Choroid plexus epithelial cell (primary cell): ENCODE measurements at places on chromosomes 13 and 19.

DNA sequence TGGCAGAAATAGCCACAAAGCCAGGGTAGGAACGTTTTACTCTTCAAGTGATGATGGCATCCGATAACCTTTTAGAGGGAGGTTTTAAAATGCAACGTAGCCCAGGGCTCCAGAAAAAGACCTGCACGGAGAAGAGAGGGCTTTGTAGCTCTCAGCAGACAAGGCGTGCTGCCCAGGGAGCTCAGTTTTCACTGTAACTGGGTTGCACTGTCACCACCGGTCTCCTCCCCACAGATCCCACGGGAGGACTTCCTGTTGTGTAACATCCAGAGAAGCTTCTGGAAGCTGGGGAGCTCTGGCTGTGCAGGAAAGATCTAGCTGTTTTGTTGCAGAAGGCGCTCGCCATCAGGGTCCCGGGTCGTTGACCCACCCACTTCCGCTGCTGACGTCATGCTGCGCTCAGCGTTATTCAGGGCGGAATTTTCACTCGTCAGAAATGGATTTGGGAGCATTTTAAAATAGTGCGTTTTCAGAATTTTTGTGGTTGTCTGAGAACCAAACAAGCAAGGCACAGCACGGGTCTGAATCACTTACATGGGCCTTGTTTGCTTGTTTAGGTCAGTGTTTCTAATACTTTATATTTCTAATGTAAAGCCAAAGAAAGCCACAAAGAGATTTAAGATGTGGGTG is 50.8 kb downstream of the ATP11A start:
- peak; percentile 80 for DNase-seq

- DNase-seq, result no peak
Measured at GRCh38 chr19:15672580-15673175, at the start of gene CYP4F12. Gene CYP4F12 (plus strand): TSS chr19:15673087. CDS start chr19:15673530, 443 bp downstream.

GRCh38 chr13:24925318-24926231 is 161.6 kb downstream of the RNF17 start:
- no peak for DNase-seq

DNA sequence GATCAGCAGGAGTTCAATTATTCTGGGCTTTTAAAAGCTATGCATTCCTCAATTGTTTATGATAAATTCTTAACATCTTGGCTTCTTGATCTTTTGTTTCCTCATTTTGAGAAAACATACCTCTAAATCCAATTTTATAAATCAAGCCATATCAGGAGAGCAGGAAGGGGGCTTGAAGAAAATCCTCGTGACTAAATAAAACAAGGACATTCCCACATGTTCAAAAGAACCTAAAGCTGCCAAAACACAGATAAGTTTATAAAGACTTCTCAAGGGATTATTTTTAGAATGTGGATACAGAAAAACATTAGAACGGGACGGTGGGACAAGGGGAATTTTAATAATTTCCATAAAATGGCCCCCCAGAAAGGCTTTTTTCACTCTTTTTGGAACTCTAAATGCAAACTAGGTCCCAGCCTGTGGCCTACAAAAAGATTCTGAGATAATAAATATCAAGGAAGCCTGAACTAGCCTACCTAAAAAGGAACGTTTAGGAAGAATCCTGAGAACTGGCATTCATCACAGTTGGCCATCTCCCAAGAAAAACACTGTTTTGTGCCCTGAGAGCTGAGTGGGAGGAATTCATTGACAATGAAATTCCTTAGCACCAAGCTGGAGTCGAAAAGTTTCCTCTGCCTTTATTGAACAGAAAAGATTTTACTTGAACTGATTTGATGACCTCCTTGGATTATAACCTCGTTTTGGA is 30.1 kb downstream of the ZAR1L start:
- peak; percentile 83 for DNase-seq

- no peak for DNase-seq
Measured at GRCh38 chr13:50711131-50711815, 132.2 kb downstream of the DLEU7 start.

- DNase-seq, result peak; percentile 64
Measured at GRCh38 chr13:97120346-97120745, 101.8 kb upstream of the MBNL2 start.

DNA sequence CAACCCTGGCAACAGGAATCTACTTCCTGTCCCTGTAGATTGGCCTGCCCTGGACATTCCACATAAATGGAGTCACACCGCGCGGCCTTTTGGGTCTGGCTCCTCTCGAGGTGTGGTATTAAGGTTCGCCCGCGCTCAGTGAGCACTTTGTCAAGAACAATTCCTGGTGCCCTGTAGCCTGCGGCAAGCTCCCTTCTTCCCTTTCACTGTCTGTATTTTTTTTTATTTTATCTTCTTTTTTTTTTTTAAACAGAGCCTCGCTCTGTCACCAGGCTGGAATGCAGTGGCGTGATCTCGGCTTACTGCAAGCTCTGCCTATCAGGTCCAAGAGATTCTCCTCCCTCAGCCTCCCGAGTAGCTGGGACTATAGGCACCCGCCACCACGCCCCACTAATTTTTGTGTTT is 28.3 kb downstream of the PEX11G start:
- DNase-seq, result peak; percentile 64

DNA sequence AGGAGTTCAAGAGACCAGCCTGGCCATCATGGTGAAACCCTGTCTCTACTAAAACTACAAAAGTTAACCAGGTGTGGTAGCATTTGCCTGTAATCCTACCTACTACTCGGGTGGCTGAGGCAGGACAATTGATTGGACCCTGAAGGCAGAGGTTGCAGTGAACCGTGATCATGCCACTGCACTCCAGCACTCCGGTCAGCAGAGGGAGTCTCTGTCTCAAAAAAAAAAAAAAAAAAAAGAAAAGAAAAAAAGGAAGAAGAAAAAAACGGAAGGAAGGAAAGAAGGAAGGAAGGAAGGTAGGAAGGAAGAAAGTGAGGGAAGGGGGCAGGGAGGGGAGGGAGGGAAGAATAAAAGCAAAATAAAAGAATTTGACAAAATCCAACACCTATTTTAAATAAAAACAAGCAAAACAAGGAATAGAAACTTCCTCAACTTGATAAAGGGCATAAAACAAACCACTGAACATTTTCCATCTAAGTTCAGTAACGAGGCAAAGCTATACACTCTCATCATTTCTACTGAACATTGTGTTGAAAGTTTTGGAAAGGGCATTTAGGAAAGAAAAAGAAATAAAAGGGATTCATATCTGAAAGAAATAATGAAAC is 411.6 kb upstream of the SLITRK5 start:
- DNase-seq, result peak; percentile 32

GRCh38 chr13:36814465-36814864 is 4.6 kb upstream of the RFXAP start:
- DNase-seq, result peak; percentile 40

- DNase-seq, result peak; percentile 84
Measured at GRCh38 chr19:10863107-10863717, 8.1 kb upstream of the CARM1 start.

- DNase-seq, result no peak
Measured at GRCh38 chr19:17883627-17884410, 12.1 kb downstream of the SLC5A5 start.

GRCh38 chr13:31477961-31478360 is 261.4 kb upstream of the RXFP2 start:
- peak; percentile 65 for DNase-seq

DNA sequence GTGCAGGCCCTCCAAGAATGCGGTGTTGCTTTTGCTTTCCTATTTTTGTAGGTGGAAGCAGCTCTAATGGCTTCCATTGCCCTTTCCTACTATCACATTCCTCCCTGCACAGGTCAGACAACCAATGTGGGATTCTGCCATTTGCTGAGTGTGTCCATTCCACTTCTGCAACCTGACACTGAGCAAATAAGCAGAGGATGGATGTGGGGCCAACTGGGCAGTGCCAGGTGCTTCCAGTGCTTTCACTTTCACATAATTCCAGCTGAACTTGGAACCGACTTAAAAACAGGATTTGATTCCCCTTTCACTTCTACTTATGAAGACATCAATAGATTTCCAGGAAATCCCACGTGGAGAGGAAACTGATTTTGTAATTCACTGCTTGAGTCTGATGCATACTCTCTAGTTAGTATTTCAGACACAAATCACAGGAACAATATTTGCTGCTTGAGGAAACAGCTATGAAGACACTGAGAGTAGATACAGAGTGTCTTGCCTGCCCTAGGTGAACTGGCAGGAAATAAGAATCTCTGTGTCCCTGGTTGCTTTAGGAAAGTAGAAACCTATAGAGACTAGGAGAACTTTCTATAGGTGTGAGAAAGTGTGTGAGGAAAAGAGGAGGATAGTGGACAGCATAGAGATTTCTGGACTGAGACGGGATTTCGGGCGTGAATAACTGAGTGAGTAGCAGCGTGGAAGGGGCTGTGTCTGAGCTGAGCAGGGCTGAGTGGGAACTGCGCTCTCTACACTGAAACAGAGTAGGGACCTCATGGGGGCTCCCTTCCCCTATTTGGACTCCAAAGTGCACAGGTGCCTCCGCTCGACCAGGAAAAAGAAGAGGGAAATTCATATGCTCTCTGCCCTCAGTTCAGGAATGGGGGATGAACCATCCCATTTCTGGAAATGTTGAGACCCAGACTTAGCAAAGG is 22.5 kb downstream of the LGALS16 start:
- peak; percentile 25 for DNase-seq

GRCh38 chr13:21100211-21100610 is 38.8 kb upstream of the LATS2 start:
- no peak for DNase-seq

GRCh38 chr13:74210693-74211393 is 76.6 kb upstream of the KLF12 start:
- peak; percentile 88 for DNase-seq

GRCh38 chr13:99743094-99743493 is 228.5 kb downstream of the ZIC5 start:
- no peak for DNase-seq

DNA sequence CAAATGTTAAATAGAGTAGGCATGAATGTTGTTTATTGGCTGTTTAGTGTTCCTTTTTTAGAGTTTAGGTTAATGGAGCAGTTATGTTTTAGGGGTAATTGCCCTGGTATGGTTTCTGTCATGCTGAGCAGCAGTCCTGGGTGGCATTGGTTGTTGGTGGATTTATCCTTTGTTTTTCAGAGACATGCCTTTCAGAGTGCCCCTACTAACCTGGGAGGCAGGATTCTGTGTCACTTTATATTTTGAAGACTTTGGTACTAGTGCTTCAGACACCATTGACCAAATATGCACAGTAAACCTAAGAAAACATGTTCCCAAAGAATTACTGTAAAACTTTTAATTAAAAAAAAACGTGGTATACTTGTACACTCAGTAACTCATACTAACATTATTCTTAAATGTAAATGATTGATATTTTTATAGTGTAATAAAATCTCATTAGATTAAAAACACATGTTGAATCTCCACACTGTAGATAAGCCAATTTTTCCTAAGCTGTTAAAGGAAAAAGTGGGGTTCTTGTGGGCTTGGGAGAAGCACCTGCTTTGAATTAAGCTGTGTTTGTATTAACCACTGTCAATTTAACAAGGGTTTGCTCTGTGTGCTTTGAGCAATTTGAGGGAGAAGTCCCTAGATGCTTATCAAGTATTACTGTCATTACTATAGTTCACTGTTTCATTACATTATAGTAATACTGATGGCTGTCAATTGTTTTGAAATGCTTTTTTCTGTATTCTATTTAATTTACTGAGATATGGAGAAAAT is 133.2 kb downstream of the LMO7 start:
- no peak for DNase-seq

GRCh38 chr19:11539495-11540365 is 1.1 kb downstream of the CNN1 start:
- DNase-seq, result peak; percentile 39

GRCh38 chr13:98677398-98677797 is 75.1 kb downstream of the SLC15A1 start:
- peak; percentile 74 for DNase-seq

- no peak for DNase-seq
Measured at GRCh38 chr13:71412231-71412630, 454.8 kb downstream of the DACH1 start.

- DNase-seq, result peak; percentile 48
Measured at GRCh38 chr19:2145831-2146241, 5.5 kb downstream of the AP3D1 start.

- no peak for DNase-seq
Measured at GRCh38 chr13:112916296-112916695, 52.7 kb upstream of the MCF2L start.

GRCh38 chr19:45765702-45766295 is 3.3 kb downstream of the SIX5 start:
- no peak for DNase-seq

DNA sequence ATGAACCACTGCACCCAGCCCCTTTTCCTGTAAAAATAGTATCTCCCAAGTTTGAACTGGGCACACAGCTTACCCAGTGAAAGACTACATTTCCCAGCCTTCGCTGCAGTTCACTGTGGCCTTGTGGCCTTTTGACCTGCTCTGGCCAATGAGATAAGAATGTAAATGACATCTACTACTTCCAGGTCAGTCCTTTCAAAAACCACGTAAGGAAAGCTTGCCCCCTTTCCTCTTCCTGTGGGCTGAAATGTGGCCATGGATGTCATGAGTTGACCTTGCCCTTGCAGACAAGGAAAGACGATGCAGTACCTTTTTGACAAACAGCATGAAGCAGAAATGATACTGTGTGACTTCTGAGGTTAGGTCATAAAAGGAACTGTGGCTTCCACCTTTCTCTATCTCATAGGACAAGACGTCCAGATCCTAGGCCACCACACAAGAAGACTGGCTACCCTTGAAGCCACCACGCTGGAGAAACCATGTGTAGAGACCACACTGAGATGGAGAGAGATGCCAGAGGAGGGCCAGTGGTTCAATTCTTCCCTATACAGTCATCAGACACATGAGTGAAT is 19.9 kb downstream of the ACER1 start:
- DNase-seq, result no peak

GRCh38 chr13:32447894-32448623 is 20.1 kb upstream of the N4BP2L1 start:
- no peak for DNase-seq

DNA sequence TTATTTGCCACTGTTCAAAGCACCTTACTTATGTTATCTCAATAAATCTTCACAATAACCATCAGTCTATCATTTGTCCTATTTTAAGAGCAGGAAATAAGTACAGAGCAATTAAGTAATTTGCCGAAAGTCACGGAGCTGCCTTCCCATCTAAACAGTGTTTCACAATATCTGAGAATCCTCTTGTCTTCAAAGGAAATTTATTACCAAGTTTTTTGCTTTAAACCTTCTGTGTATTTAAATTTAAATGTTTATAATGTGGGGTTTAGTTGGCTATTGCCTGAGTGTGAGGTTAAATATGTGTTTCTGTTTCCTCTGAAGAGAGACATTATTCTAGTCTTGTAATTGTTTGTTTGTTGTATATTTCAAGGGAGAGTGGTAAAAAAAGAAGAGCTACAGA is 633.1 kb downstream of the EFNB2 start:
- DNase-seq, result no peak

GRCh38 chr13:19881641-19882040 is 18.2 kb upstream of the ZMYM5 start:
- DNase-seq, result no peak

DNA sequence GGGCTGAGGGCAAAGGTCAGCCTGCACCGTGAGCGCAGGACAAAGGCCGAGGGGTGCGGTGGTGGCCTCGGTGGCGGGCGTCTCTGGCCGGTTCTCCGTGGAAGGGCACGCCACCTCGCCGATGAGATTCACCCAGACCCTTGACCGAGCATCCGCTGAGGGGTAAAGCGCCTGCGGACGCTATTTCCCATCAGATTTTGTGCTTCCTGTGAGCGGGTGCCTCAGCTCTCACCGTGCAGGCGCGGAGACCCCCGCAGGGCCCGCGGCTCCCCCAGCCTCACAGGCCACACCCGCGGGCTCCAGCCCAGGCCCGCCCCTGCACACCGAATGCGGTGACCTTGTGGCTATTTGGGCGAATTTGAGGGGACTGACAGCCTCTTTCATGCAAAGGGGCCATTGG is 348.0 kb downstream of the TEX29 start:
- no peak for DNase-seq

- no peak for DNase-seq
Measured at GRCh38 chr19:35786299-35787160, 11.2 kb downstream of the ARHGAP33 start.
